ENCODE measurements at places on chromosomes 6 and 20. TPM values are rescaled to one million over a fixed set of nuclear protein-coding genes. Genes with fewer than 3 reads are reported as not detected.

DNA sequence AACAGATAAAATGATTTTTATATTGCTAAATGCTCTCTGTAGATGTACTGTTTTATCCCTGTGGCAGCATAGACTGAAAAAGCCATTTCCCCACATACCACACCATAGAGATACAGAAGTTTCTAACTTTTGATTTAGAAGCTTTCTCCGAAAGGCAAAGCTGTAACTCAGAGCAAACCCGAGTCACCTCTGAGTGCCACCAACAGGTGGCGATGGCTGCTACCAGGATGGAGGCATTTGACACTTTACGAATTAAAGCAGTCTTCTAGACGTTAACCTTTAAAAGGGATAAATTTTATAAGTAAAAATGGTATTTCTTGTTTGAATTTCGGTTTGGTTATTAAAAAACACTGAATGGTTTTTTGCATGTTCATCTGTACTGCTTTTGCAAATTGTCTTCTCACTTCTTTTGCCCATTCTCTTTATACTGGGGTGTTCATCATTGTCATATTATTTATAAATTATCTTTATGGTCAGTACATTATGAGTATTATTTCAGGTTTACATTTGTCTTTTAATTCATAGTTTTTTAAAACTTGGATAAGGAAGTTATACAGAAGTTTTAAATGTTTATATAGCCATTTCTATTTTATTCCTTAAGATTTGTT, 201.0 kb upstream of the CEP162 start:
- peak; percentile 43 for DNase-seq

GRCh38 chr6:337805-338368, 45.6 kb downstream of the DUSP22 start:
- DNase-seq: no peak

- DNase-seq: no peak
Observed at GRCh38 chr6:118397671-118398465, 150.2 kb upstream of the PLN start.

GRCh38 chr6:158892266-158892665, 73.1 kb upstream of the EZR start:
- DNase-seq: no peak

DNA sequence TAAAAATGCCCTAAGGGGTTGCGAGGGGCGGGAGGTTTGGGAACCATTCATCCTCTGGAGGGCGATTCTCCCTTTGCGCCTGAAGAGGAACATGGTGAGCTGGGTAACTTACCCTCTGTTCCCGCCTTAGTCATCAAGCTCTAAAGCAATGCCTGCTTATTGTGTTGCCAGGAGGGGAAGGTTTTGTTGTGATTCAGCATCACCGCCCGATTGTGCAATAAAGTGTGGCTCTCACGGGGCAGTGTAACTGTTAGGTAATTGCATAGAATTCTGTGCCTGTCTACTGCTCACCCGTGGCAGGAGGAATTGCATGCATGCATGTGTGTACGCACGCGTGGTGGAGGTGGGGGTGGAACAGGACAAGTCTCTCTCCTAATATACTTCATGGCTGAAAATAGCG, 95.5 kb upstream of the AGPAT4 start:
- no peak for DNase-seq

DNA sequence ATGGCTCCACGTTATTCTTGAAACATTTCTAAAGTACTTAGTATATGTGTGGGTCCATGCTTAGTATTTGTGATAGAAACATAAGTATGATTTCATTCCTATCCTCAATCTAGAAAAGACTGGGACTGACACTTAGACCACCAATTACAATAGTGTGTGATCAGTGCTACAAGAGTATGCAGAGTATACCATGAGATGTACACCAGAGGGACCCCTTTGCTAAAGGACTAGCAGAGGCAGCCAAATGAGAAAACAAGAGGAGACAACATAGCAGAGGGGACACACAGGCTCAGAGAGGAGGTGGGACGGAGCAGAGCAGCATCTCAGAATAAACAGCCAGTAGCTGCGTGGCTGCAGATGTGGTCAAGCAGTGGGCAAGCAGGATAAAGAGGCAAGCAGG, 21.0 kb downstream of the RMND1 start:
- DNase-seq: no peak

DNA sequence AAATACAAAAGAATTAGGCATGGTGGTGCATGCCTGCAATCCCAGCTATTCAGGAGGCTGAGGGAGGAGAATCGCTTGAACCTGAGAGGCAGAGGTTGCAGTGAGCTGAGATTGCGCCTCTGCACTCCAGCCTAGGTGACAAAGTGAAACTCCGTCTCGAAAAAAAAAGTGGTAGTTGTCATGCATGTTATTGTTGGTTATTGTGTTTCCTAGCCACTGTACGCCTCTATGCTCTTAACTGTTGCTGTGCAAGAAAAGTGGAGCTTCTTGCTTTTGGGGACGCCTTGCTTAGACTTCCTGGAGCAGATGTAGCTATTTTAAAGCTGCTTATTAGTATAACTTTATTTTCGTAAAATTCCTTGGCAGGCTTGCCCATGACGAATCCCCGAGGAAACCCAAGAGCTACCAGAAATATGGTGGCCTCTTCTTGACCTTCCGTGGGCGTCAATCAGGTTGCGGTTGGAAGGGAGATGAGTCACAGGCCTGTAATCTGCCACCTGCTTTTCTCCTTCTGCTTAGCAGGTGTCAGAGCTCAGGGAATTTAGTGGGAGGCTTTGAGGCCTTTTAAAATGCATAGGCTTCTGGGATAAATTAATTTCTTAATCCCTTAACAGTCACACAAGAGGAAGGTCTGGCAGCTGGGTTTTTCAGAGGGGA, 17.3 kb downstream of the GABRR2 start:
- DNase-seq: no peak

DNA sequence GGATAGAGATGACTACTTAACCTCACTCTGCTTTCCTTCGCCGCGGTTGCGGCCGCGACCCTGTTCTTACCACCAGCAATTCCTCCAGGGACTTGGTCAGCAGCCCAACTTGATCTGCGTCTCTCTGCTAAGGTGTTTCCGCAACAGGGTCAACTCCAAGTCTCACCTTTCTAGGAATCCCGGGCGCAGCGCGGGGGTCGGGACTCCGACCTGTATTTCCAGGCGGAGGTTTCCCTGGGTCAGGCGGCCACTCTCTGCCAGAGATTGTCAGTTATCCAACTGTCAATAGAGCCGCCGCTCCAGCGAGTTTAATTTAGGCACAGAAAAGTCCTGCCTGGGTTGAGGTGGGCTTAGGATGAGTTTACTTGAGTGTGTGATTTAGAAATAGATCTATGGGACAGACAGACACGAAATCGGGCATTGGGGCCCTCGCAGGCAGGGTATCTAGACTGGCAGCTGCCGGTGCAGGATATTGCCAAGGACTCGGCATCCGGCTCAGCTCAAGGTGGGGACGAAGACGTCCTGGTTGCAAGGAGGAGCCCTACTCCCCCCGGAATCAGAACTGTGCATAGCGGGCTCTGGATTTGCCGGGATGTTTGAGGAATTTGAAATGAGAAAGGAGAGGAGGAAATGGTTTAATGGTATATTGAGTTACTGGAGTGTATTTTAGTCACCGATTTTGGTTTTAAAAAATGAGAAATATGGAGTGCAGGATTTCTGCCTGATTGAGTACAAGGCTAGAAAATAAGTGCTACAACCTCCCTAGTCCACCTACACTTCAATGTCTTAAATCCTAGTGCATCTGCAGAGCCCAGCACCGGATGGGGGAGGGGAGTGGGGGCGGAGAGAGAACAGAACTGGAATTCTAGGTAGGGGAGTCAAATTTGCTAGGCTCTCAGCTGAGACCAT, 23.7 kb downstream of the POM121L2 start:
- no peak for DNase-seq

DNA sequence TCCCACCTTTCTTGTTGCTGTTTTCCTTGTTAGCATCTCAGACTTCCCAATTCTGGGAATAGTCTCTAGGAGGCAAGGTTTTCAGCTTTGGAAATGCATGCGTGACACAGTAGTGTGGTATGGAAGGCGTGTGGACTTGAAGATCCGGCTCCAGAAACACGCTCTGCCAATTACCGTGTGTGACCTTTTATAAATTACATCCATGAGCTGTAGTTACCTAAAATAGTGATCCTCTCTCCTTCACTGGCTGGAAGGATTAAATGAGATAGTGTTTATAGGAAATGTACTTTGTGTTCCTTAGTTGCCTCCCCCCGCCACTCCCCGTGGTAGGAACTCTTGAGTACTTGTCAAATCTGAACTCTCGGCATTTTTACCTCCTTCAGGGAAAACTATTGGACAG, 13.0 kb downstream of the E2F3 start:
- no peak for DNase-seq

DNA sequence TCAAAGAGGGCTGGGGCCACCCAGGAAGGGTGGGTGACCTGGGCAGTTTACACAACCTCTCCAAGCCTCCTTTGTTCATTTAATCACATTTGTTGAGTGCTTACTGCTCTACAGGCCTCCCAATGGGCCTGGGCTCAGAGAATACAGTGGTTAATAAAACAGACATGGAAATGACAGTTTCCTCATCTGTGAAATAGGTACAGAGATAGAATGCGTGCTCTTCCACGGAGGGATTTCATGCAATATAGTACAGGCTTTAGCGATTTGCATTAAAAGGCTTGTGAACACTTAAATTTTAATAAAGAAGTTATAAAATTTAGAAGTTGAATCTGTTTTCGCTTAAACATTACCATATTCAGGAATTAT, 802 bp upstream of the FERMT1 start:
- DNase-seq: no peak

DNA sequence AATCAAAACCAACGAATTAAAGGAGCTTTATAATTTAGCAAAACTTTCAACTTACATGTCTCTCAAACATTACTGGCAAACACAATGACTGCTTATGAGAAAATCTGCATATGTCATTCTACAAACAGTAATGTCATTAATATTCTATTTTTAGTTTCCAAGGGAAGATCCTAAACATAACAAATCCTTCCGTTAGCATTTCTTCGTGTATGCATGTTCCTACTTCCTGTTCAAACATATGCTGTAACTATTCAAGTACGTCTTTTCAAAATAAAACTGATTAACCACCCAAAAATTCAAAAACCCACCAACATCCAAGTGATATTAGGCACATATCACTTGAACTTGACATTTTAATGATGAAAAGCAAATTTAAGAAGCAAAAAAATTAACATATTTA, 131.3 kb downstream of the HACE1 start:
- no peak for DNase-seq

- DNase-seq: no peak
Observed at GRCh38 chr6:10555625-10556309, 34.6 kb downstream of the GCNT2 start.

DNA sequence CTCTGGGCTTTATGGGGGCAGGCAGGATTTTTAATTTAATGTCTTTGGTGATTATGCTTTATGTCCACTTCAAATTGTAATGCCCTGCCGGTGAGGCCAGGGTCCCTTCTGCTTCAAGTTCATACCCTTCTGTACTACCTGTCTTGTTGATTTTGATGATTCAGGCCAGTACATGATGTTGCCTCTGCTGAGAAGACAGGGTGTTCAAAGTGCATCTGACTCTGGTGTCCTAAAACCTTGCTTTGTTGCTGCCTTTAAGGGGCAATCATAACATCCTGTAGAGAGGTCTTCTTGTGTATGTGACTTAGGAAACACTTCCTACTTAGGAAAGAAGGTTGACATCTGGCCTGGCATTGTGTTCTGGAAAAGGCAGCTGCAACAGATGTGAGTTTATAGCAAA, 113.2 kb downstream of the TMEM170B start:
- no peak for DNase-seq

- no peak for DNase-seq
Observed at GRCh38 chr20:58938078-58938477, 43.0 kb upstream of the NELFCD start.

- DNase-seq: no peak
Observed at GRCh38 chr6:3794092-3794491, 42.6 kb upstream of the PXDC1 start.

DNA sequence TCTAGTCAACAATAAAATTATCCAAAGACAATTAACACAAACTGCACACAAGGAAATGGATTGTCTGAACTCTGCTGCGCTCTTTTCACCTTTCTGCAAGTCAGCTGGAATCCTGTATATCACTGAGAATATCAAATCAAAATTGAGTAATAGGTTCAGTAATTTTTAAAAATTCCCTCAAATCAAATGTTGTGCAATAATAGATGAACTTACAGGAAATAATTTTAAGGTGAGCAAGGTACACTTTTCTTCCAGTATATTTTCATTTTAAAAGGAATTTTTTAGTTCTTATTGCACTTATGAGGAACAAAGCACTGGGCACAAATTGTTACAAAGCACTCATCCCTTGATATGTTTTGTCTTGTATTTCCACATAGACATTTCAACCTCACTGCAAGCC, 1.2 kb downstream of the SAYSD1 start:
- DNase-seq: no peak

DNA sequence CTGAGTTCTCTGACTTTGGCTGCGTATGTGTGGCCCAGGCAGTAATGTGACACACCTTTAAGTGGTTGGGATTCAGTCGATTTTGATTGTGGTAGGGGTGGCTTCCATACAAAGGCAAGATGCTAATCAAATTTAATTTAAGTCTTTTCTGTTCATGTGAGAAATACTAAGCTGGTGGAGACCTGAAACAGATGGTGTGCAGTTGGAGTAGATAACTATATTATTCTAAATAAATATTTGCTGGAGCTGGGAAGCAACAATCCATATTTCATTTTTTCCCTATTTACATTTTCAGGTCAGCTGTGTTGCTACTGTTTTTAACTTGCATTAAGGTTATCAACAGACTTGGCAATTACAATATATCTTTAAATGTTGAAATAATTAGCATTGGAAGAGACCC, 67.4 kb upstream of the C20orf144 start:
- no peak for DNase-seq

GRCh38 chr6:152270301-152270925, 366.7 kb downstream of the SYNE1 start:
- DNase-seq: no peak

- DNase-seq: no peak
Observed at GRCh38 chr6:160198606-160199211, 59.9 kb downstream of the SLC22A2 start.

DNA sequence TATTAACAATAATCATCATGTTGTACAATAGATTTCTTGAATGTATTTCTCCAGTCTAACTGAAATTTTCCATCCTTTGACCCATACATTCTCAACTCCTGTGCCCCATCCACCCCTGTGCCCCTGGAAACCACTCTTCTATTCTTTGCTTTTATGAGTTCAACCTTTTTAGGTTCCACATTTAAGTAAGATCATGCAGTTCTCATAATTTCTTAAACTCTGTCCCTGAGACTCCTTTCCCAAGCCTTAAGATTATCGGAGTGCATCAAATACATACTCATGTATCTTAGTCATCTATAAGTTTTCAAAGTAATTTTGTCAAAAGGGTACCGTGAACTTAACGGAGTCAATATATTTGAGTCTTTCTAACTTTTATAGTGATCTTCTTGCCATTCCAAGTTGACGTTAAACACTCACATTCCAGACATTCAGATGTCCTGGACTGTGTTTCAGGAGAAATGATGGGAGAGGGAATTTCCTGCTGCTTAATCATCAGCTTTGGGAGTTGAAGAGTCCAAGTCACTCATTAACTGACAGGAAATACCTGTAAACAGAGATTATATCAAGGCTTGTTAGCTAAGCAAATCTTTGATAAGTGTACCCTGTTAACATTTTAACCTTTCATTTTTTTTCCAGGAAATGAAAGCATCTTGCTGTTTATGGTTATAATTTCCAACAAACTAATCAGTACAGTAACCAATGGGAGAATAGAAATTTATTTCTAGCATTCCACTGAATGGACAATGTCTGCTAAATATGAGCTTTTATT, 73.3 kb downstream of the ADGRG6 start:
- no peak for DNase-seq

Gene PDRG1
- total RNA-seq: 23.8 TPM

Gene MEI4
- total RNA-seq: 2.6 TPM

Gene RBPJL
- total RNA-seq: 1.5 TPM

Gene METTL24
- total RNA-seq: 10.0 TPM

Gene SLC52A3
- total RNA-seq: 0.38 TPM

Gene GNRH2
- total RNA-seq: 2.7 TPM
